ENCODE measurements at places on chromosomes 7 and 10. TPM values are rescaled to one million over a fixed set of nuclear protein-coding genes. Genes with fewer than 3 reads are reported as not detected.

IFIT1B gene
- not detected for total RNA-seq

DNA sequence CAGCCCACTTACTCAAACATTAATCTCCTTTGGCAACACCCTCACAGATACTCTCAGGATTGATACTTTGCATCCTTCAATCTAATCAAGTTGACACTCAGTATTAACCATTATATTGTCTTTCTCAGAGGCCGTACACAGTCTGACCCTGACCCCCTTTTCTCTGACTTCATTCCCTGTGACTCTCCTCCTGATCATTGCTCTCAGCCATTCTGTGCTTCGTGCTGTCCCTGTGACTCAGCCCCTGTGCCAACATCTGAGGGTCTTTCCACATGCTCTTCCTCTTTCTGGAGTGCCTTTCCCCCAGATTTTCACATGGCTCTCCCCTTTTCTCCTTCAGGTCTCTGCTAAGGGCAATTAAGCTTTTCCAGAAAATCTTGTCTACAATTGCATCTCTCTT, 289.0 kb upstream of the PHYHIPL start:
- DNase-seq, result no peak
- H3K27ac ChIP-seq, result no peak overlapping the region
- no peaks in the 10 kb centered on the region for H3K36me3 ChIP-seq
- no peaks in the 10 kb centered on the region for H3K27me3 ChIP-seq
- no peaks in the 10 kb centered on the region for H3K4me1 ChIP-seq
- no peak overlapping the region for H3K4me3 ChIP-seq

GRCh38 chr10:36281831-36282331, 639.8 kb upstream of the FZD8 start:
- no peak for DNase-seq
- H3K4me3 ChIP-seq, result no peak overlapping the region
- H3K27me3 ChIP-seq, result no peaks in the 10 kb centered on the region
- no peaks in the 10 kb centered on the region for H3K36me3 ChIP-seq
- H3K27ac ChIP-seq, result no peak overlapping the region

DNA sequence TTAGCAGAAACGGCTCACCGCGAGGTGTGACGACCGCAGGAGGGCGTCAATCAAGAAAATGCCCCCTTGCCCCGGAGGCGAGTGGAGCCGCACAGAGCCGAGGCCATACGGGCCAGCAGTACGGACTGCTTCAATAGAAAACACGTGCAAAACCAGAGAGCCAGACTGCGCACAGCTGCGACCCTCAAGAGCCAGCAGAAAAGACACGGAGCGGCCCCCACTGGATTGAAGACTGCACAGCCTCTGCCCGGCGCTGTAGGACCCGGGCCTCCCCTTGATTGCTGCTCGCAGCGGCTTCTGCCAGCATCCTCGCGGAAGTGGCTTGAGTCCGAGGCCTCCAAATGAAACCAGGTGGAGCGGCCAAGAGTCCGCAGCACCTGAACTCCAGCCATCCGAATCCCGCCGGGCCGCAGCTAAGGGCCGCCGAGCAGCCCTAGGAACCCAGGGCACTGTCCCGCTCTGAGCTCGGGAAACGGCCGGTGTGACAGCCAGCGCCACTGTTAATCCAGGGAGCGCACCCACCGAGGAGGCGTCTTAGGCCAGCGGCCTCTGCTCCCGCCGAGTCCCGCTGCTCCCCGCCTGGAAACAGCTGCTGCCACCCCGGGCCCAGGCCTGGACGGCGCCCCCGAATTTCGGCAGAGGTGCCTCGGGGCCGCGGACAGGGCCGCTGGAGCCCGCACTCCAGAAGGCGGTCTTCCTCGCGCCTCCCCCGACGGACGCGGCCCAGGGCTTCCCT, 660 bp upstream of the HHEX start:
- peak; percentile 57 for DNase-seq
- H3K4me3 ChIP-seq, result peak overlapping the region; percentile 67
- peaks cover 16% of the 10 kb centered on the region for H3K27me3 ChIP-seq
- H3K4me1 ChIP-seq, result no peaks in the 10 kb centered on the region

SLF2 gene
- total RNA-seq, result 33.4 TPM

IKZF1 gene
- 25.3 TPM for total RNA-seq

FAM180A gene
- total RNA-seq, result not detected

- H3K4me3 ChIP-seq, result no peak overlapping the region
- no peak for DNase-seq
- no peaks in the 10 kb centered on the region for H3K4me1 ChIP-seq
- H3K36me3 ChIP-seq, result no peaks in the 10 kb centered on the region
Measured at GRCh38 chr7:95028683-95029082, 121.3 kb downstream of the PPP1R9A start.

All from Peyer's patch (tissue), 4 donors.